ENCODE measurements at places on chromosomes 6 and 20.

DNA sequence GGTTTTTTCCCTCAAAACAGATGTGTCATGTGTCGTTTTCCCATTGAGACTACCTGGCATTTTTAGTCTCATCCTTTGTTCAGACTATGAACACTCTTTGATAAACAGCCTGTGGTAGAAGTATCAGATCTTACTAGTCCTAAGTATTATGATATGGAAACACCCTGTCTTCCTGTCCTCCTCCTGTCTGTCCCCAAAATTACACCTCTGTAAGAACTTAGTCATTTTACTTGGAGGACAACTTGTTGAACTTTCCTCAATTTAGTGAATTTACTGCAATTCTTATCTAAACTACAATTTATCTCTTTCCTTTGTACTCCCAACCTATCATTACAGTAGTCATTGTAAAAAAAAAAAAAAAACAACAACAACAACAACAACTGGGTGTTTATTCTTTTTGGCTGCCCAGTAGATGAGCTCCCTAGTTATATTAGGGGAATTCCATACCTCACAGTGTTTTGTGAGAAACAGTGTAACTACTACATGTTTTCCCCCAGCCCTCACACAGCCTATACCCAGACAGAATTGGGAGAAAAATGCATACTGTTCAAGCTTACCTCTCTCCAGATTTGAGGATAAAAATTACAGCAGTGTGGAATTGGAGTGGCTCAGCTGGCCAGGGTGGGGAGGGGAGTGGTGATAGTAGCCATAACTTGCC lies 18.5 kb upstream of the ERVFRD-1 start:
- no peak for DNase-seq

GRCh38 chr6:27791182-27791943 lies 120.8 kb downstream of the OR2B2 start:
- peak; percentile 21 for DNase-seq

GRCh38 chr6:145904391-145904790 lies 59.8 kb downstream of the SHPRH start:
- DNase-seq: no peak

GRCh38 chr6:101380897-101381630 lies 12.4 kb upstream of the GRIK2 start:
- no peak for DNase-seq

- DNase-seq: no peak
Measured at GRCh38 chr6:786946-787763, 94.2 kb upstream of the EXOC2 start.

GRCh38 chr6:11876934-11877433 lies 98.4 kb upstream of the ADTRP start:
- DNase-seq: no peak

DNA sequence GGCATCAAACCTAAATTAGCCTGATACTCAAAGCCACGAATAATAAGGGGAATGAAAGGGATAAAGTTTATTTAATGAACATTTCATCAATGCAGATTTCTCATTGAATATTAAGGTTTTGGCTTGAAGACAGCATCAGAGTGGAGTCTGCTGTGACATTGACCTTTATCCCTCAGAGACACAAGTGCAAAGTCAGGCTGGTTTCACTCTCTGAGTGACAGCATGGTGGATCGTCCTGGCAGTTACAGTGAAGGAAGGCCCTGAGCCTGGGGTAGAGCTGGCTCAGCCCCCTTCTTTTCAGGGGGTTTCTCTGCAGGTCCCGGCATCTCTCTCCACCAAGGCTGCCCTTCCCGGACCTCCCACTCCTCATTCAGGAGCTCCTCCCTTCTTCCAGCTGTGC lies 503.1 kb downstream of the PREX1 start:
- no peak for DNase-seq

DNA sequence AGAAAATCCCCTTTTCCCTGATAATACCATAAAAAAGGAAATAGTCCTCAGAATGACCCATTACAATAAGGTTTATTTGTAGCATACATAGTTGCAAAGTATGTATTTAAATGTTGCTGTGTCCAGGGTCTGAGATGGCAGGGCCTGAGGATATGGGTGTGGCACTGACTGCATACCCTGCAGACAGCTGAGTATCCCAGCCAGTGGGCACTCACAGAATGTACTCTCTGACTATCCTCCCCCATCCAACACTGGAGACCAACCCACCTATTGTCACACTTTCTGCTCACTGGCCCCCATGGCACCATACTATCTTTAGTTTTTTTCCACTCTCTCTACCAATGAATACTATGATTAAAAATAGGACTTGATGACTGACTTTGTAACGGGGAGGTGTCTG lies 215.8 kb upstream of the FOXA2 start:
- no peak for DNase-seq

DNA sequence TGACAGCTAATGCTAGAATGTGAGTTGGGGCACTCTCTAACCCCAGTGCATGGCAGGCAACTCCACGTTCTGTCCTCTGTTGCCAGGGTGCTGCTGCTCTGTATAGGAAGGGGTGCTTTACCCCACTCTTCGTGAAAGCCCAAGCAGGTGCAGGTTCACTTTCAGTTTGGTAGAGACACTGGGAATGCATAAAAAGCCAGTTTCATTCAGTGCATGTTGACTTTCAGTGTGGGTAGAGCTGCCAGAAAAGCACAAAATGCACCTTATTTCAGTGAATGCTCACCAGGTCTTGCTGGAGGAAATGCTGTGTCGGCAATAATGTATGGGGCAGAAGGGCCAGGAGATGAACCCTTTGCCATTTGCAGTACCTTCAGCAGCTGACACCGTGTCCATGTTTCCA lies 62.1 kb upstream of the ADGRB3 start:
- no peak for DNase-seq

DNA sequence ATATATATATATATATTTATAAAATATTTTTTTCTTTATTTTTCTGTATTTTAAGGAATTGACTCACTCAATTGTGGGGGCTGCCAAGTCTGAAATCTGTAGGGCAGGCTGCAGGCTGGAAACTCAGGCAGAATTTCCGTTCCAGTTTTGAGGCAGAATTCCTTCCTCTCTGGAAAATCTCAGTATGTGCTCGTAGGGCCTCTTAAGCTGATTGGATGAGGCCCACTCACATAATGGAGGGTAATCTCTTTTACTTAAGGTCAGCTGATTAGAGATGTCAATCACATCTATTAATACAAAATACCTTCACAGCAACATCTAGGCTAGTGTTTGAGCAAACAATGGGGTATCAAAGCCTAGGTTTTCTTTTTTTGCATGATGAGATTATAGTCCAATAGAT lies 244.7 kb upstream of the RNF24 start:
- DNase-seq: no peak

DNA sequence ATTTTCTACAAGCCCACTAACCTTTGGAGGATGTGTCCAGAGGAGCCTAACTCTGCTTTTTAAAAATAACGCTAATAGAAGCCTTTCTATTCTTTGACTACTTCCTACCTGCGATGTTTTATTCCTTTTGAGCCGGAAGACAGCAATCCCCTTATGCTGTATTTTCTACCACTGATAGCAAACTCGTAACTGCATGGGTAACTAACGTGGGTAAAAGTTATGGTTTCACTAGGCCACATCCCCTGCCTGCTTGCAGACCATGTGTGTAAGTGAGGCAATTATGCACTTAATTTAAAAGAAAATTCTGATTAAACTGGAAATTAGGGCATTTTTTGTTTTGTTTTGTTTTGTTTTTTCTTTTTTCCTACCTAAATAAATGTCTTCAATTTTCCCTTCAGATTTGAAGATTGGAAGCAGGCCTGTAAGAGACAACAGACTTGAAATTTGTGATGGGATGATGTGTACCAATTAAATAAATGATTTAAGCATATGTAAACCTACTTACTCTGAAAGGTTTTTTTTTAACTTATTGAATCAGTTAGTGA lies 931 bp downstream of the UFL1 start:
- no peak for DNase-seq

- no peak for DNase-seq
Measured at GRCh38 chr6:73528897-73529296, 8.1 kb upstream of the EEF1A1 start.

DNA sequence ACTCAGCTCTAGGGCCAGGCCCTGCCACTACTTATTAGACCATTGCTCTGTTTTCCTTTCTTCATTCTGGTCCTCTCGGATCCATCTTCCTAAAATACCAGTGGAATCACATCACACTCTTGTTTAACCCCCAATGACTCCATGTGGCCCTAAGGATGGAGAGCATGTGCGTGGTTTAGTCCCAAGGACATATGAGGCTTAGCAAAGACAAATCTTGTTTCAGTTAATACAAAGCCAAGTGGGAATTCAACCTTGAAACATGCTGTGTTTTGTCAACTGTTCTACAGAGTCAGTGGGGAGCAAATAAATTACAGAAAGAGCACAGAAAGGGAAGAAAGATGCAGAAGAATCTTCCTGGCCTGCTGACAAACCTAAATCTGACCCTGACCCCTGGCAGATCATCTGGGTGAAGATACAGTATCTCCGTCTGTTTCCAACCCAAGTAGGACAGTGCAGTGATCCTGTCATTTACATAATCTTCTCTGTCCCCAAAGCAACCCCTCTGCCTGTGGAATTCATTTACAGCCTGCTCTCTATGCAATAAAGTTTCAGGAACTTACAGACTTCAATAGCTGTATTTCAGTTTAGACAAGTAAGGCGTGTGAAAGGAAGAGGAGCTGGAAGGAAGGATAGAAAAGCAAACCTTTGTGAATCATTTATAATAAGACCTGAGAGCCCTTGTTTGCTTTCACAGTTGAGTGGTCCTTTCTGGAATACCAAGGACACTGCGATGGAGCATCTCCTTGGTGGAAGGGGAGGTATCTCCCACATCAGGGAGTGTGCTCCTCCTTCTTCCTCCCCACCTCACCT lies 144.0 kb downstream of the THBS2 start:
- DNase-seq: no peak

DNA sequence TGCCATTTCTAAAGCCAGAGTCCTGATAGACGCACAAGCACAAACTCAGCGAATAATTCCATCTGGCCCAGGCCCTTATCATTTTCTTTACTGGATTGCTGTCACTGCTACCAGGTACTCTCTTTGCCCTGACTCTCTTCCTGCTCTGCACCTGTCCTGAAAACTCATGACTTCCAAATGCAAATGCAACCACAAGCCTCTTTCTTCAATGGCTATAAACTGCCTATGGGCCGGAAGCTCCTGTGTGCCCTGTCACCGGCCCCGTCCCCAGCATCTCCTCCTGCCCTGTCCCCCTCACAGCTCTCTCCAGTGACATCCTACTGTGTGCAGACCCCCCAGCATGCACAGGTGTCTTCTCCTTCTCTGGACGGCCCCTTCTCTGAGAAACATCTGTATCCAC lies 302.6 kb downstream of the GMDS start:
- DNase-seq: no peak

DNA sequence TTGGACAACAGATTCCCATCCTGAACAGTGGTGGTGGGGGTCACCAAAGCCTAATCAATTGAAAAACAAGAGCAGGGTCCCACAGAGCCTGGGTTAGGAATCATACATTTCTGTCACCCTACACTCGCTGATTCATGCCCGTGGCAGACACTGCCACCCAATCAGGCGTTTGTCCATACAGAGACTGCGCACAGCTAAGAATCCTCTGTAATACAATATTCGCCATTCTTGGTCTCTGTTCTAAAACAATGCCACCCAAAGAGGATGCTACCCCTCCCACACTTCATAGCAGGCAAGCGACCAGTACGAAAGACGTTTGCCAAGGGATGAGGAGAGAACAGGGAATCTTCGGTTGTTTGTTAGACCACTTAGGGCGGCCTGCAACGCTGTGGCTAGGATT lies 28.1 kb upstream of the SLC22A23 start:
- no peak for DNase-seq

- no peak for DNase-seq
Measured at GRCh38 chr6:106883808-106884262, 90.7 kb downstream of the CD24 start.

GRCh38 chr6:34985236-34985635 lies 96.2 kb downstream of the ANKS1A start:
- DNase-seq: no peak

DNA sequence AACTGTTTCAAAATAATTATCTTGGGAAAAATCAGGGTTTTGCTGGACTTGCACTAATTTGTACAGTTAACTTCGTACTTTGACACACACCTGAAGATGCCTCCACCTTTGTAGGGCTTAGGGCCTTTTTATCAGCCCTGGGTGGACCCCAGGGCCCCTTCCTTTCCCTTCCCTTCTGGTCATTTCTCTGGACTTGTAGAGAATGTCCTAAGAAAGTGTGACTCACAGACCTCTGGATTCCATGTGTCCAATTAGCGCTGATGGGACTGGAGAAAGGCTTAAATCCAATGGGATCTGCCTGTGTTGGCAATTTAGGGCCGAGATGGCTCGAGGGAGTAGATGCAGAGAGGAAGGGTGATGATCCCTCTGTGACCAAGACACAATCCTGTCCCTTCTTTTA lies 9.3 kb downstream of the TRIM15 start:
- DNase-seq: no peak

DNA sequence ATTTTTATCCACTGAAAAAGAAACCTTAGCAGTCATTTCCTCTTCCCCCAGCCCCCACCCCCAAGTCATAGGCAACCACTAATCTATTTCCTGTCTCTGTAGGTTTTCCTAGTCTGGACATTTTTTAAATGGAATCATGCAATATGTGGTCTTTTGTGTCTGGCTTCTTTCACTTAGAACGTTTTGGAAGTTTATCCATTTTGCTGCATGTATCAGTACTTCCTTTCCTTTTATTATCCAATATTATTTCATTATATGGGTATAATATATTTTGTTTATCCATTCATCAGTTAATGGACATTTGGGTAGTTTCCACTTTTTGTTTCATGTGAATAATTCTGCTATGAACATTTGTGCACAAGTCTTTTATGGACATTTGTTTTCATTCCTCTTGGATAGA lies 99.3 kb upstream of the BMP5 start:
- no peak for DNase-seq

DNA sequence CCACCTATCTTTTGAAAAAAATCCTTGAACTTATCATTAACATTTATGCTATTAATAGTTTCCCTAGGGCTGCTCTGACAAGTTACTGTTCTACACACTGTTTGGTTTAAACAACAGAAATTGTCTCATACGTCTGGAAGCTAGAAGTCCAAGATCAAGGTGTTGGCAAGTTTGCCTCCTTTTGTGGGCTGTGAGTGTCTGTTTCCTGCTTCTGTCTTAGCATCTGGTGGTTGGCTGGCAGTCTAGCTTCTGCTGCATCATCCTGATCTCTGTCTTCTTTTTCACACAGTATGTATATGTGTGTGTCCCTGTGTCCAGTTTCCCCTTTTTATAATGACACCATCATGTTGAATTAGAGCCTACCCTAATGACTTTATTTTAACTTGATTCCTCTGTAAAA lies 154.8 kb downstream of the RPS12 start:
- DNase-seq: no peak

GRCh38 chr6:10749734-10750133 lies 2.1 kb downstream of the TMEM14B start:
- DNase-seq: no peak
